Stimulated activated CD8-positive, alpha-beta memory T cell treated with anti-CD3 and anti-CD28 coated beads, Interleukin-4, amount 100 ng/mL, for 4 hours (primary cell): ENCODE measurements at places on chromosomes 11 and 22.

GRCh38 chr22:41925783-41926460, 684 bp downstream of the TNFRSF13C start:
- DNase-seq: peak; percentile 50

GRCh38 chr11:122042981-122043380, 73.0 kb downstream of the BLID start:
- no peak for DNase-seq

DNA sequence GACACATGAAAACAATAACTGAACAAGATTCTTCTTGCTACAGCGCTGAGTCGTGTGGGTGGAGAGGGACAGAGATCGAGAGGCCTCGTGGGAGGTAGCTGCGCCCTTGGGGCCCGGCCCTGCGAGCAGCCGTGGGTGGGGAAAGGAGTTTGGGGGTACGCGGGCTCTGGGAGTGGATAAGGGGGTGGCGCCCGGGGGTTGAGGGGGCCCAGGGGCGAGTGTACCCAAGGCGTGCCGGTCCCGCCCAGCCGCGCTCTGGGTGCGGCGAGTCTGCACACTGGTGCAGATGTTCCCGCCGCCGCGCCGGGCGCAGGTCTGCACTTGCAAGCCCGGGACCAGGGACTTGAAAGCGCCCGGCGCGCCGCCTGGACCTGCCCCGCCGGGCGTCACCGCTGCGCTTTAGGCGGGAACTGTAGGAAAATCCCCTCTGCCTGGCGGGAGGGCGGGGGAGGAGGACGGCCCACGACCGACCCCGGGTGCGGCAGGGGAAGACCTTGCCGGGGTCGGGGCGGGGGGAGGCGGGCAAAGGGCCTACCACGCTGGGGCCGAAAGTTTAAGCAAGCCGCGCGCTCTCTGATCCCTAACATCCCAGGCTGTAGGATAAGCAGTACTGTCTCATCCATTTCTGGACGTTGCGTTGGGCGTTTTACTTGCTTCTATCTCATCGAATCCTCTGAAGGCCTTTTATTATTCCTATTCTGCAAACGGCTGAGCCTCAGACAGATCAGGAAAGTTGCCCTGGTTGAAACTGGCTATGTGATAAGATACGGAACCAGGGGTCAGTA, 1.4 kb upstream of the KREMEN1 start:
- DNase-seq: no peak

- no peak for DNase-seq
Measured at GRCh38 chr11:22976146-22976545, 115.9 kb upstream of the CCDC179 start.

DNA sequence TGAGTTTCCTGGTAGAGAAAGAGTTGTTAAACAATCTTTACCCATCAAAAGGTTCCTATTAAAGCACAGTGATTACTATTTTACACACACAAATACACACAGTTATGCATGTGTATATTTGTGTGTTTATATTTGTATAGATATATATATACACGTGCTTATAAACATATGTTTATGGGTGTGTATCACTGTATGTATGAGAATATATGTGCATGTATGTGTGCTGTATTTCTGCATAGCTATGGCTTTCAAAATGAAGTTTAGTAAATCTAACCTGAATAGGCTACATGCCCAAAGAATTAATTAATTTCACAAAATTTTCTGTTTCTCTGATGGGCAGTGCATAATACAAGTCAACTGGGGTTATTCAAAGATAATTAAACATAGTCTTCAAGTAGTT, 723.1 kb upstream of the KIRREL3 start:
- no peak for DNase-seq

- DNase-seq: no peak
Measured at GRCh38 chr22:29145321-29146072, 60.2 kb upstream of the EMID1 start.

- DNase-seq: no peak
Measured at GRCh38 chr22:46537946-46538813, 760 bp upstream of the CELSR1 start.

GRCh38 chr11:120078397-120078796, 59.5 kb downstream of the TRIM29 start:
- DNase-seq: no peak

GRCh38 chr11:17734986-17735817, 621 bp downstream of the KCNC1 start:
- no peak for DNase-seq

DNA sequence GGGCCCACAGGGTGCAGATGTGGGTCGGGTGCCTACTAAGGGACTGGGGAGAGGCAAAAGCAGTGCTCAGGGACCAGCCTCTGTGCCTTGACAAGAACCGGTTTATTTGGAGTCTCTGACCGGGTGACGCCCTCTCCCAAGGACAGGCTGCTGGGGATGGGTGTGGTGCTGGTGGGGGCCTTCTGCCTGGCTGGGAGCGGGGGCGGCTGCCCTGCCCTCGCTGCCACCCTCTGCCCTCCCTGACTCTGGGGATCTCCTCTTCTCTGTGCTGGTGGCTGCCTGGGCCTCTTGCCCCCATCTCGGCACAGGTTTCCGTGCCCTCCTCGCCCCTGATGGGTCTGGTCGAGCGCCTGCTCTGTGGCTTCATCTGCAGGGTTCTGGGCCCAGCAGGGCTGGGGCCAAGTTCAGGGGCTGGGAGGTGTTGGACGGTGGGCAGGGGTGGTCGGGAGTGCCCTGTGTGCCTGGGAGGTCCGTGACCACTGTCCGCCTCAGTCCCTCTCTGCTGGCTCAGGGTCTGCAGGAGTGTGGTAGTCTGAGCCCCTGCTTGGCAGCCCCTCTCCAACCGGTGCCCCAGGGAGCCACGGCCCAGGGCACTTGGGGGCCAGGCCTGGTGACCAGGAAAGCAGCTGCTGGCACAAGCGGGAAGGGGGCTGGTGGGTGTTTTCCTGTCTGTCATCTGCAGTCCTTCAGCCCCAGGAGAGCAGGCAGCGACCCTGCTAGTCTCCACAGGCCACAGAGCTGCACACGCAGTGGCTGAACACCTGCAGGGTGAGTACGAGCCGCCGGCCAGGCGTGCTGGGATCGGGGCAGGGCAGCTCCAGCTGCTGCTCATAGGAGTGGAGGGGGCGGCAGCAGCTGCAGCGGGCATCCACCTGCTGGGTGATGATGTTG, 23.5 kb downstream of the MUC6 start:
- no peak for DNase-seq

DNA sequence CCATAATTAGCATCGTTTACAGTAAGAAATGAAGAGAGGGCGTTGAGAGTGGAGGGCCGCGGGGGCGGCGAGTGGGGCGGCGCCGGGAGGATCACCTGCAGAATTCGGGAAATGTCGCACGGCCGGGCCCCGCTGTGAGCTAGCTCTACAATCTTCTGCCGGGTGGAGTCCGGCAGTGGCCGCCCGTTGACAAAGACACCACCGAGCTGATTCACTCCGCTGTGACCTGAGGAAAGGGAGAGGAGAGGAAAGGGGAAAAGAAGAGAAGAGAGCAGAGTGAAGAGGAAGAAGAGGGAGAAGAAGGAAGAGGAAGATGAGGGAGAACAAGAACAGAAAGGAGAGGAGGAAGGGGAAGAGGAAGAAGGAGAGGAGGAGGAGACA, 8.5 kb downstream of the PAX6 start:
- DNase-seq: no peak

DNA sequence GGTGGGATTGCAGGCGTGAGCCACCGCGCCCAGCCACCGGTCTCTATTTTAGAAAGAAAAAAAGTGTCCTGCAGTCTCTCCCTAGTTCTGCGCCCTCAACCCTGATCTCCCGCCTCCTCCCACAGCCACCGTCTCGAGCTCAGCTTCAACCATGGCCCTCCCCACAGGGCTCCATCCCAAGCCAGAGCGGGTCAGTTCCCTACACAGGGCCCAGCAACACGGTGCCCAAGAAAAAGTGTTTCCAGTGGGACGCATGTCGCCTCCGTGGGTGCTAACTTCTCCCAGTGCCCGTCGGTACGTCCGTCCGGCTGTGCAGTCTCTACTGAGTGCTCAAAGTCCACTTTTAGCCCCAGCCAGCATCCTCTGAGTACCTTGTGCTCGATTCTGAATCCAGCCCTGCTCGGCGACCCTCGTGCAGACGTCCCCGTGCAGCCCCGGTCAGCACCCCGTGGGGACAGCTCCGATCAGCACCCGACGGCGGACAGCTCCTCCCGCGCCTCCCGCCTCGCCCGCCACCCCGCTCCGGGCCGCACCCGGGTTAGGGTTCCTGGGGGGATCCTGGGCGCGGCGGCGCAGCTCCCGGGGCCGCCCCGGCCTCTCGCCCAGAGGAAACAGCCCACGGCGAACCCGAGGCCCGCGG, 657 bp upstream of the MAPK8IP2 start:
- no peak for DNase-seq

GRCh38 chr11:120028181-120028896, 109.6 kb downstream of the TRIM29 start:
- DNase-seq: no peak

DNA sequence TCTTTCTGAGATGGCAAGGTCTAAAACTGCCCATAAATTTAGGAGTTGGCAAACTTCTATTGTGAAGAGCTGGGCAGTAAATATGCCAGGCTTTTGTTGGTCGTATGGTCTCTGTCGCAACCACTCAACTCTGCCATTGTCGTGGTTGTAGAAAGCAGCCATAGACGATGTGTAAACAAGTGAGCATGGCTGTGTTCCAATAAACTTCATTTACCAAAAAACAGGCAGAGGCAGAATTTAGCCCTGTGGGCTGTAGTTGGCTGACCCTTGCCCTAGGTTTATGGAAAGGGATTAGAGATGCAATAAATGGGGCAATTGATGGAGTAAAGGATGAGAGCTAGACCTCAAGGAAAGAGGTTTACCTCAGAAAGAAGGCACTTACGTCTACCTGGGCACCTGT, 17.6 kb downstream of the YPEL4 start:
- DNase-seq: no peak

DNA sequence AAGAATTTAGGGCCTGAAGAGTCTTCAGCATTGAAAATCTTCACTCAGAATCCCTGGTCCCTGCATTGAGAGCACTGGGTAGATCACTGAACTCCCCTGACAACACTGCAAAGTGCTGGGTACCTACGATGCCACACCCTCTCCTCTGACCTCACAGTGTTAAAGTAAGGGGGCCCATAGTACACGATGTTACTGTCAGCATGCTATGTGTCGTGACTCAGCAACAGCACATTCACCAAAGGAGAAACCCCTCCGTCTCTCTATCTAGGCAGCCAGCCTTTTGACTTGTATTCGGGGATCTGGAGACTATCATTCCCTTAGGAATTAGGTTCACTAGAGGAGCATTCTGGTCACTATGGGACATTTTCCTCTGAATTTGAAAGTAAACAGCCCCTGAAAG, 67.4 kb upstream of the PITPNB start:
- DNase-seq: no peak

DNA sequence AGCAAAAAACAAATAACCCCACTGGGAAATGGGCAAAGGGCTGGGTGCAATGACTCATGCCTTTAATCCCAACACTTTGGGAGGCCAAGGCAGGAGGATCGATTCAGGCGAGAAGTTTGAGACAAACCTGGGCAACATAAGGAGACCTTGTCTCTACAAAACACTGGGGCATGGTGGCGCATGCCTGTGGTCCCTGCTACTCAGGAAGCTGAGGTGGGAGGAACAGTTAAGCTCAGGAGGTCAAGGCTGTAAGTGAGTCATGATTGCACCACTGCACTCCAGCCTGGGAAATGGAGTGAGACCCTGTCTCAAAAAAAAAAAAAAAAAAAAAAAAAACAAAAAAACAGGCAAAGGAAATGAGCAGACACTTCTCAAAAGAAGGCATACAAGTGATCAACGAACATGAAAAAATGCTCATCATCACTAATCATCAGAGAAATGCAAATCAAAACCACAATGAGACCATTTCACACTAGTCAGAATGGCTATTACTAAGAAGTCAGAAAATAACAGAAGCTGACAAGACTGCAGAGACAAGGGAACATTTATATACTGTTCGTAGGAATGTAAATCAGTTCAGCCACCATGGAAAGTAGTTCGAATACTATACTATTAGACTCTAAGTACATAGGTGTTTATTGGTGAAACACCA, 48.2 kb upstream of the SMCO4 start:
- DNase-seq: no peak

DNA sequence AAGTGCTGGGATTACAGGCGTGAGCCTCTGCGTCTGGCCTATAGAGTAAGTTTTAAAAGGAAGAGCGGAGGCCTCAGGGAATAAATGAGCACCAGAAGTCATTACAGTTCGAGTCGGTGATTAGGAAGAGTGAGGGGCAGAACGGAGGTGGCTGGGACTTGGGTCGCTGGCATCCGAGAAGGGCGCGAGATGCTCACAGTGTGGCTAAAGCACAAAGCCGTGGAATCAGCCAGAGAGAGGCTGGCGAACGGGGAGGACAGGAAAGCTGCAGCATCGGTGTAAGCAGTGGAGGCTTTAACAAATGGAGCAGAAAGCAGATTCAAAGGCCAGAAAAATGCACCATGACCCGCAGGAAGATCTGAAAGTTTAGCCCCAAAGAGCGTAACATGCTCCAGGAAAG, 2.7 kb upstream of the KRTAP5-4 start:
- DNase-seq: no peak

DNA sequence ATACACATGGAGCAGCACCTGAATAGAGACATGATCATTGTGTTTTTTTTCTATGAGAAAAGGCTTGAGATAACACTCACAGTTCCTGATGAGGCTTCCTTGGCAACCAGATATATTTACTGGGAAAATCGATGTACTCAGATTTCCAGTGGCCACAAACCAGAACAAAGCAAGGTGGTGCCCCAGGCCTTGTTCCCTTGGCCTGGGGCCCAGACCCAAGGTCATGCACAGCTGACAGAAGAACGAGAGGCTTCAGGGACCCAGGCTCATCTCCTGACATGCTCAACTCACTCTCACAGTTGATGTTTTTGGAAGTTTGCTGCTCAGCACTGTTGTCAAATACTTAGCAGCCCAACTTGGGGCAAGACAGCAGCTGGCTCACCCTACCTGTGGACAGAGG, 281.8 kb downstream of the NTM start:
- DNase-seq: no peak

GRCh38 chr11:60875366-60876167, 8.2 kb downstream of the ZP1 start:
- DNase-seq: no peak

- DNase-seq: no peak
Measured at GRCh38 chr11:116657842-116658825, 114.7 kb downstream of the BUD13 start.

DNA sequence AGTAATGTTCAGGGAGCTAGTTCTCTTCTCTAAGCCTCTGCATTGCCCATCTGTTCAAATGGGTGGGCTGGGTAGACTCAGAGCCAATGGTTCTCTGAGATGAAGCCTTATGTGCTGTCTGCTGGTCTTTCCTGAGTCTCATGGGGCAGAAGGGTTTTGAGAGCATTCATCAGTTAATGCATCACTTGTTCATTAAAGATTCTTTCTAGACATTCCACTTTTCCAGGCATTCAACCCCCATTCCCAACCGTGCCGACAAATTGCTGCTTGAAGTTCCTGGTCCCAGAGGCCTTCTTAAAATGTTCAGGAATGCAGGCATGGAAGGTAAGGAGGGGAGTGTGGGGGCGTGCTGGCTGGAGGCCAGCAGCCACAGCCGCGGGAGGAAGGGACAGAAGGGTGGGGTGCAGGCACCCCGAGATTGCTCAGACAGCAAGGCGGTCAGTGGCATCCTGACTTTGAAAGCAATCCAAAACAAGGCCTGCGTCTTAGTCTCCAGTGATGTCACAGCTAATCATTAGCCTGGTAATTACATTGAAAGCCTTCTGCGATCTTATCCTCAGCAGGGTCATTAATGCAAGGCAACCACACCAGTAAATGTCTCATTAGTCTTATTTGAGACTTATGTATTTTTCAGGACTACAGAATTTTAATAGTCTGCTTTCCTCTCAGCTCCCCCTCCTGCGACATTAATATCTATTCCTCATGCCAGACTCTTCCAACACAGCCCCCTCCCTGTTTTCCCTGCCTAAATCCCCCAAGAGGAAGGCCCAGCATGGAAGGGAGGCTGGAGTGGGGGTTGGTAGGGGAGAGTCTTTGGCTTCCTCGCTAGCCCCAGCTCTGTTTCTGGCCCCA, 328.8 kb downstream of the MIAT start:
- DNase-seq: no peak

- no peak for DNase-seq
Measured at GRCh38 chr11:86182976-86183584, 61.5 kb upstream of the EED start.
